Right lung (tissue), 10 donors: ENCODE measurements at places on chromosomes 4 and X.

- DNase-seq = no peak
Observed at GRCh38 chrX:65755786-65756185, 88.3 kb downstream of the MSN start.

- DNase-seq = no peak
Observed at GRCh38 chr4:46900082-46900481, 9.0 kb downstream of the COX7B2 start.

DNA sequence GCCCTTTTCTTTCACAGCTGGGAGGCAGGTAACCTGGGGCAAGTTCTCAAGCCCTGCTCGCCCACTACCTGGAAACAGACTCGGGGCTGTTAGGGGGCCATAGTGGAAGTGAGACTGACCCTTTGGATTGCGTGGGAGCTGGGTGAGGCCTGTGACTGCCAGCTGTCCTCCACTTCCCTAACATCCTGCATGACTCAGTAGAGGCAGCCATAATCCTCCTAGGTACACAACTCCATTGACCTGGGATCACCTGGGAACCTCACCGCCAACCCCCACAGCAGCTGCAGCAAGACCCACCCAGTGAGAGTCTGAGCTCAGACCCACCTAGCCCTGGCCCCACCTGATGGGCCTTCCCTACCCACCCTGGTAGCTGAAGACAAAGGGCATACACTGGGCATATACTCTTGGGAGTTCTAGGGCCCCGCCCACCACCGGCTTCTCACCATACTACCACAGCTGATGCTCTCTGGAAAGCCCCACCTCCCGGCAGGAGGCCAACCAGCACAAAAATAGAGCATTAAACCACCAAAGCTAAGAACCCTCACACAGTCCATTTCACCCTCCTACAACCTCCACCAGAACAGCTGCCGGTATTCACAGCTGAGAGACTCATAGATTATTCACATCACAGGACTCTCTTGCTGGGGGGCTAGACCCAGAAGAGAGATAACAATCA lies 61.1 kb upstream of the DCTD start:
- no peak for DNase-seq

DNA sequence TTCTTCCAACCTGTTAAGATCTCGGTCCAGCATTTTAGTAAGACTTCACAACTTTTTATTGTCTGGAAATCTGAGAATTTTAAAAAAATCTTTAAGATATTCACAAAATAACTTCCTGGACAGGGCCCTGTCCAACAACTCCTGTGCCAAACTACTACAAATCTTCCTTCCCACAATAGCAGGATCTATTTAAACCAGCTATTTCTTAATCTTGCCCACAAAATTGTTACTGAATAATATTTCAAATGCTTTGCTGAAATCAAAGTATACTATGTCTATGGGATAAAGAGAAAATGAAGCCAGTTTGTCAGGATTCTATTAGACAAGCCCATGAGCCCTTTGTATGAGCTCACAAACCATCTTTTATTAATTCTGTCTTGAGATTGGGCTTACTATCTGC lies 104.1 kb upstream of the DDIT4L start:
- DNase-seq = no peak

- no peak for DNase-seq
Observed at GRCh38 chr4:68361146-68361589, 11.3 kb upstream of the YTHDC1 start.

DNA sequence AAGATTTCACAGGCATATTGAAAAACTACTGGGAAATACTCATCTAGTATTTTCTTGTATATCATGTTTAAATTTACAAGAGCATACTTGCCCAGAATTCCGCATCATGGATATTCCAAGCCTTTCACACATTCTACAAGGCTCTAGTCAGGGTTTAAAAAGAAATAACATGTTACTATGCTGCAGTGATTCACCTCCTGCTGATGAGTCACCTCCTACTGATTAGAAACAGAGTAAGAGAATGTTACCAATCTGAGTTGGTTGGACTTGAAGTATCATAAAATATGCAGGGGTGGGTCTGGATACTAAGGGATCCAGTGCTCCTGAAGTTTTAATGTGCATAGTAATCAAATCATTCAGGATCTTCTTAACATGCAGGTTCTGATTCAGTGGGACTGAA lies 192.0 kb upstream of the ANK2 start:
- DNase-seq = no peak

DNA sequence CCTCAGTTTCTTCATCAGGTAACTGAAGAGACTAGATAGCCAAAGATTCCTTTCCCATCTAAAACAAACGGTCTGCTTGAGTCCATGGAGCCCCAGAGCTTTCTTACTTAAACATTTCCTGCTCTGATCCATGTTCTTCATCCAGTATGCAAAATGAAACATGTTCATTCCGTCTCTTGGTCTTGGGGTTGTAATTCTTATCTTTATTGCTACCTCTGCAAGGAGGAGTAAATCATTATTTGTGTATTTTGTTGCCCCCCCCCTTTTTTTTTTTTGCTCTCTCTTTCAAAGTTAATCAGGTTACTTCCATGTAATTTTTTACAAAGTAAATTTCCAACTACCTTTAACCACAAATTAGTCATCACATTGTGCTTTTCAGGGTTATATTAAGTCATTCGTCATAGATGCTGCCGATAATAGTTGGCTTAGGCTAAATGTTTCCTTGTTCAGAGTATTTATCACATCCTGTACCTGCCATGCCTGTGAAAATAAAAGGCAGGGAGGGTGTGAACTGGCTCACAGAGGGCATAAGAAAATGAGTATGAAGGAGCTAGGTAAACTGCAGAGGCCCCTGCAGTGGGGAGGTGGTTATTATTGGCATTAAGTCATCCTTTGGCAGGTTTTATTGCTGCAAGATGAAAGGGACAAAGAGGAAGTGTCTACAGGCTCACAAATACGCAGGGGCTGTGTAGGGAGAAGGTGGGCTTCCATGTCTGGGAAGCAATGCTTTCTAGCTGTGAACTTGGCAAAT lies 76.7 kb upstream of the HS3ST1 start:
- DNase-seq = no peak

DNA sequence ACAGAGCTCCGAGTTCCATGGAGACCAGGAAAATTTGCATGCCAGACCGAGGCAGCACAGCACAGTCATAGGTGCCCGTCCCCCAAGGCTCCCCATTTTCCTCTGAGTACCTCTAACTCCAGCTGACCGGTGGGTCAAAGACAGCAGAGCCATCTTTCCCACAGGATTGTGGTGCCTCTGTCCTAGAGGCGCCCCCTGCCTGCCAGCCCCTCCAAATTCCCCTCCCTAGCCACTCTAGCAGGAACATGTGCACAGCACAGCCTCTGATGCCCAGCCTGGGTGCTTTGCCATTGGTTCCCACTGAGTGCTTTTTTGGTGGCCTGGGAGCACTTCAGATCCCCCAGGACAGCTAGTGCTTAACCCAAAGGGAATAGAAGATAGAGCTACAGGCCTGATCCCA lies 368.5 kb upstream of the PABPC5 start:
- DNase-seq = no peak

- no peak for DNase-seq
Observed at GRCh38 chrX:101349193-101349562, 636 bp upstream of the TIMM8A start.

GRCh38 chrX:9189286-9189685 lies 155.4 kb upstream of the FAM9B start:
- DNase-seq = no peak

DNA sequence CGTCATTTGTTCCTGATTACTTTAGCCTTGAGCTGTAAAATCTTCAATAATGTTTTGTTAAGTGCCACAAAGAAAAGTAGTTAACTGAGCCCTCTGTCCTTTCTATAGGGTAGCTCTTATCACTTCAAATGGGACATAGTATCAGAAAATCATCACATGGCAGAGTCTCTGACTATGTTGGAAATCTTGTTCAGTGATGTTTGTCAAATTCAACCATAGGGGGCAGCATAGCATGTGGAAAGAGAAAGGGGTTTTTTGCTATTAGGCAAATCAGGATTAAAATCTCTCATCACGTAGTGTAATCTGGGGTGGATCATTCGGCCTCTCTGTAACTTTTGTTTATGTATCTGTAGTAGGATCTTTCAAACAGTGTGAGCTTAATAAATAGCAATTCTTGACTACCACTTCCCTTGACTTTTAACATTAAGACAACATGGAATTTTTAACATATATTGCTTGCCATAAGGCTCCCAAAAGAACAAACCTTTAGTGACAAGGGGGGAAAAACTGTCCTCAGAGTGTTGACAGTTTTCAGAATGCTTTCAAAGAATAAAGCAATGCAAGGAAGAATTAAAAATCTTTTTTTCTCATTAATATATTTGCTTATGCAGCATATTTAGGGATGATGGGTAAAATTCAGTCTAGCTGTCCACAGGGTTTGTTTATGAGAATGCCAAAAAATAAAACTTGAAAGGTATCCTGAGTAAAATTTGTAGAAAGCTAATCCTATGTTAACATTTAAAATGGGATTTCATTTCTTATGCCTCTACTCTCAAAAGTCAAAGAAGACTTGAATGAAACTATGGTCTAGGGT lies 127.2 kb downstream of the FBXW7 start:
- no peak for DNase-seq

DNA sequence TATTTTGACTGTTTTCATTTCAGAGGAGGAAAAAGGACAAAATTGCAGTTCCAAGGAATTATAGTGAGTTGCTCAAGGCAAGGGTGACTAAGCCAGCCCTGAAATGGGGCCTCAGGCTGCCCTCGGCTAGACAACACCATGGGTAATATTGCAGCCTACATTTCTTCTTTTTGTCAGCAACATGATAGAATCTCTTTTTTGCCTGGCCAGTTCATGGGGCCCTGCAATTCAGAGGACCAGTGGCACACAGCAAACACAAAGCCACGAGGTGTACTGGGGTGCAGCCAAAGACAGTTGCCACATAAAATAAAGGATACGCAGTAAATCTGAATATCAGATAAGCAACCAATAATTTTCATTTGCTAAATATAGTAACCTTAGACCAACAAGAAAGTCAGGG lies 41.8 kb downstream of the RBM47 start:
- DNase-seq = no peak

GRCh38 chr4:25031077-25031621 lies 403 bp upstream of the LGI2 start:
- no peak for DNase-seq

DNA sequence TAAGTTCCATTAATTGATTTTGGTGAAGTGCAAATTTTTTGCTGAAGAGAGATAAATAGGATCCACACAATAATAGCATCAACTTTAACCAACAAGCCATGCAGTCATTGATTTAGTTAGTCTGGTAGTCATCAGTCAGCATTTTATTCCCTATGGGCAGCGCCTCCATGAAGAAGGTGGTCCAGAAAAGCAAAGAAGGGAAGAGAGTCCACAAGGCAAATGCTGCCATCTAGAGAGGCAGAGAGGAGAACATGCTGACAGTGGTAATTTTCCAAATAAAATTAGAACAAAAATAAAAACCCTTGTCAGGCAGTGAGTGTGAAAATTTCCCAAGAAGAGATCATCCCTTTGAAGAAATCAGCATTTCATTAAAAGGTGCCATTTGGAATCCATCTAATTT lies 366.7 kb upstream of the FAM241A start:
- no peak for DNase-seq

- no peak for DNase-seq
Observed at GRCh38 chr4:15488658-15489470, 19.2 kb downstream of the CC2D2A start.

- peak; percentile 32 for DNase-seq
Observed at GRCh38 chr4:83010111-83010521, 507 bp downstream of the LIN54 start.

DNA sequence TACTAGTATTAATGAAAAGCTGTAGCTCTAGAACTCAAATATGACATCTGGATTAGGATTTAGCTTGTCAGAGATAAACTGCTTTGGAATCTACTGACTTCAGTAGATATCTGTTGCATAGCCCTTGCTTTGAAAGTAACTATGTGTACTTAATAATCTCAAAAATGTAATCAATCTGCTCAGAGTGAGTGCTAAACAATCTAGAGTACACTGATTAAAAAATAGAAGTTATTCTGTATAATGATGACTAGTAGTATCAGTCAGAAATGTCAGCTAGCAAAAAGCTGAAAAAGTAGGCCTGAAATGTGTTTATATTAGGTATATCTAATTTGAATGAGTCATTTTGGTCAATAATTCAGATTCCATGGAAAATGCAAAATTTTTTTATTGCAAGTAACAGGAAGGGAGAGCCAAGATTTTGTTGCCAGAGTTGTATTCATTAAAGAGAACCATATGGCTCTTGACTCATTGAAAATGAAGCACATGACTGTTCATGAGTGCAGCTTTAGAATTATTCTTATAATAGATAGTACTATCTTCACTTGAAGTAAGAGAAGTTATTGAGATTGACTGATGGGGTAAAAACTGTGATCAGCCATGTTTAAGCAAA lies 20.0 kb downstream of the CLCN3 start:
- DNase-seq = no peak
